ENCODE measurements at places on chromosomes 11 and 22.

- no peak for DNase-seq
These were observed 6.1 kb upstream of the CREB3L1 start for GRCh38 chr11:46271407-46271806.

GRCh38 chr11:66248903-66249302 is 19.5 kb upstream of the RAB1B start:
- no peak for DNase-seq

- DNase-seq = no peak
These were observed 543.7 kb upstream of the RAG2 start for GRCh38 chr11:37141707-37142106.

DNA sequence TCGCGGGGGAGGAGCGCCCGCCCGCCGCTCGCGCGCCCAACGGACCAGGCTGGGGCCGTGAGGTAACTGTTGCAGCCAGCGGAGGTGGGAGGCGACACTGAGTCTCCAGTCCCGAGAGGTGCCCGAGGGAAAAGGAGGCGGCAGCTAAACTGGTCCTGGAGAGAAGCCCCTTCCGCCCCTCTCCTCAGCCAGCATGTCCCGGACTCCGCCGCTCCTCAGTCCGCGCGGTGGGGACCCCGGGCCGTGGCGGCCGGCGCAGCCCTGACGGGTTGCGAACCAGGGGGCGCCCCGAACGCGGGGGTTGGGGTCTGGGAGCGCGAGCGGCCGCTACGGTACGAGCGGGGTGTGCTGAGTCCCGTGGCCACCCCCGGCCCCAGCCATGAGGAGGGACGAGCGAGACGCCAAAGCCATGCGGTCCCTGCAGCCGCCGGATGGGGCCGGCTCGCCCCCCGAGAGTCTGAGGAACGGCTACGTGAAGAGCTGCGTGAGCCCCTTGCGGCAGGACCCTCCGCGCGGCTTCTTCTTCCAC is at the start of gene PDE3B:
Gene PDE3B (plus strand): TSS at position 108 of the 529 bp plus-strand sequence. CDS start 272 bp downstream, at position 380.
- no peak for DNase-seq

DNA sequence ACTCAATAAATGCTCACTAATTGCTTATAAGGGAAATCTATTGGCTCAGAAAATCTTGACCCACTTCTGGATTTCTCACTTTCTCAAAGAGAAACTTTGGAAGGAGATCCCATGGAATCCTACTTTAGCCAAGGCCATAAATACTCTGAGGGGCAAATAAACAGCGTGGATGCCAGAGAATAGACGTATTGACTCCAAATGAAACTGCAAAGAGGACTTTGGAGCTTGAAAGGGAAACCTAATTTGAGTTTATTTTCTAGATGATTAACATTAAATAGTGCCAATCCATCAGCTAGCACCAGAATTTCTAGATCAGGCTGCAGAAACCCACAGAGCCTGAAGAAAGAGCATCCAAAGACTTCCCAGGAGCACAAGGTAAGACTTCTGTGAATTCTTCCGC is at the start of gene MS4A18:
Gene MS4A18 (plus strand): TSS at position 301 of the 400 bp plus-strand sequence.
- DNase-seq = no peak

DNA sequence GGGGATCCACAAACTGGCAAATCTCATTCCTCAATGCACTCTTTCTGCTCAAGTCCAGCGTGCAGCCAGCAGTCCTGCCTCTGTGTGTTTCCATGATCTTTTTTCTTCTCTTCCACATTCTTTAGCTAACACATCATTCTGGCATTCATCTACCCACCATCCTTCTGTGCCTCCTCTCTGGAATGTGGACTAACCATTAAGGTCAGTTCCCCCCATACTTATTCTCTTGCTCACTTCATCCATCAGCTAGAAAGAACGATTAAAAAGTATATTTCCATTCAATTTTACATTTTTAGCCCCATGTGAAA is 7.8 kb downstream of the KIRREL3 start:
- no peak for DNase-seq

DNA sequence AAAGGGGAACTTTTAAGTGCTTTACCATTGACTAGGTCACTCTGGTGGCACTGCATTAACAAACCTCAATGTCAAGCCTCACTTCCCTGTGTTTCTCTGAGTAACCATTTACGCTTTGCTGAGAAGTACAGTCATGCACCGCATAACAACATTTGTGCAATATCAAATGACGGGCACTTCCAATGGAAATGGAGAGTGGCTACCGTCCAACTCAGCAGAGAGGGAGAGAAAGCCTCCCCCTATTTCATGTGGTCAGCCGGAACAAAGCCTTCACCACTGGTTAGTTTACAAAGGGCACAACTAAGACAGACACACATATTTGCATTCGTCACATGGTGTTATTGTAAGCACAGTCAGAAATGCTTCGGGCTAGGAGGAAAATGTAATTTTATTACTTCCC is 117.3 kb downstream of the RASSF10 start:
- no peak for DNase-seq
